Body of pancreas (tissue), 4 donors: ENCODE measurements at places on chromosomes 7 and 10. TPM values are rescaled to one million over a fixed set of nuclear protein-coding genes. Genes with fewer than 3 reads are reported as not detected.

GRCh38 chr10:44906486-44906885, 4.7 kb upstream of the TMEM72 start:
- no peak for DNase-seq

- no peak for DNase-seq
Measured at GRCh38 chr7:113793171-113793570, 125.6 kb downstream of the PPP1R3A start.

- no peak for DNase-seq
Measured at GRCh38 chr10:78210548-78210947, 176.9 kb downstream of the RPS24 start.

- no peak for DNase-seq
Measured at GRCh38 chr10:6738112-6738768, 158.2 kb upstream of the PRKCQ start.

Gene NOS3
- total RNA-seq, result 7.6 TPM

- no peak for DNase-seq
Measured at GRCh38 chr10:5960070-5960972, 17.0 kb downstream of the IL15RA start.

- no peak for DNase-seq
Measured at GRCh38 chr7:13288516-13288915, 601.1 kb downstream of the ARL4A start.

GRCh38 chr10:72110673-72111401, 22.5 kb upstream of the SPOCK2 start:
- DNase-seq, result no peak

Gene RPEL1
- not detected for total RNA-seq

Gene RHOBTB1
- total RNA-seq, result 12.2 TPM

- no peak for DNase-seq
Measured at GRCh38 chr7:80478683-80479082, 33.2 kb downstream of the GNAT3 start.

DNA sequence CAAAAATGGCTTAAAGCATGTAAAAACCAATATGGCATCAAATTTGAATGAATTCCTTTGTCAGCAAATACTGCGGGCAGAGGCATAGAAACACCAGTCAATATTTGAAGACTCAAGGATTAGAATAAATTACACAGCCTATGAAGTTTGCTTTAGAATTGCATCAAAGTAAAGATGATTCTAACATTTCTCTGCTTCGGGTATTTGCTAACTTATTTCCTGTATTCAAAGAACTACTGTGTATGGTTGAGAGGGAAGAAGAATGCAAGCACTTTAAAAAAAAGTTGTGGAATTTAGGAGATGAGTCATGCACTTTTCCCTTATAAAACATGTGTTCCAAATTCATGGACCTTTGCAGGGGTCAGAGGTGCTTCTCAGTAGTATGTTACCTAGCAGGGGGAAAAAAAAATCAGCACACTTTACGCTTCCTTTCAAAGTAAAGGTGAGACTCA, 90.1 kb downstream of the PIP4K2A start:
- DNase-seq, result no peak

GRCh38 chr7:105691082-105691679, 109.9 kb upstream of the EFCAB10 start:
- DNase-seq, result no peak

Gene MAGI2
- 10.5 TPM for total RNA-seq

Gene WNT8B
- not detected for total RNA-seq

Gene ORAI2
- 11.7 TPM for total RNA-seq

Gene ZNF282
- total RNA-seq, result 28.0 TPM

- no peak for DNase-seq
Measured at GRCh38 chr10:92470026-92470425, 103.9 kb downstream of the IDE start.

DNA sequence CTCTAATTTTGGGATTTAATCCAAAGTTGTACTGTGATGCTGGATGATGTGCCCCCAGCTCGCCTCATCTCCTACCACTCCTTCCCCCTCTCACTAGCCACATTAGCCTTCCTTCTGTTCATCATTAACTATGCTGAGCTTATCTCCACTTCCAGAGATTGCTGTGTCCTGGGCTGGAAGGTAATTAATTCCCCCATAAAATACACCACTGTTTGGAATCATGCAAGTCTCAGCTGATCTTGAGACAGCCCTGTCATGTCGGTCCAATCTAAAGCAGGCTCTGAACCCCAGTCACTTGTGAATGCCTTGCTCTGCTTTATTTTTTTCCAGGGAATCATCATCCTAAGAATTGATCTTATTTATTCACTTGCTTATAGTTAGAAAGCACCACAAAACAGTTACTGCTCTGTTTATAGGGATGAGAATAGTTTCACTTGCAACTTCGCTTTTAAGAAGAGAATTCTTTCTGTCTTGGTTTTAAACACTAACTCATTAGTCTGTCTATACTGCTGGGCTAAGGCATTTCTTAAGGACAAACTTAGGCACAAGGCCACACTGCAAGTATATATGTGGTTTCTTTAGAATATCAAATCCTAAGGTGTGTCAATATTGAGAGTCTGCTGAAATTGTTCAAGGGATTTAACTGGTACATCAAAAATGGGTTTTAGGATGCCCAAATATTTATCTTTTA, 341.1 kb upstream of the SEMA3A start:
- DNase-seq, result no peak

Gene HTR7
- not detected for total RNA-seq

DNA sequence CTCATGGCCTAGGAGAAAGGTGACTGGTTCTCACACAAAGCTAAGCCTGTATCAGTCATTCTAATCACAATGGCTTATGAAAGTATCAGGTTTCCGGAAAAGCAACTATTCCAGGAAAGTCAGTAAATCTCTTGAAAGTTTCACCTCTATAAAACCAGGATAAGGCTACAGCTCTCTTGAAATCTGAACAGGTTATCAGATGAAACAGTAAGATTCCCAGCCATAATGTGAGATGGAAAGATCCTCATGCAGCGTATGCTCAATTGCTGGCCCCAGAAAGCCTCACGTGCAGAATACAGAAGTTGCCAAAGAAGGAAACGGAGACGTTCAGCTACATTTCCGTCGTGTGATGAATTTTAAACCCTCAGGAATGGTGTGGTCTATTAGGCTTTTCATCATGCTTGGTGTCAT, 90.0 kb downstream of the PFKFB3 start:
- DNase-seq, result no peak

Gene ACTL6B
- total RNA-seq, result not detected

GRCh38 chr7:44912775-44913347, 27.5 kb upstream of the PURB start:
- peak; percentile 48 for DNase-seq
